ENCODE measurements at places on chromosomes 3 and 15.

DNA sequence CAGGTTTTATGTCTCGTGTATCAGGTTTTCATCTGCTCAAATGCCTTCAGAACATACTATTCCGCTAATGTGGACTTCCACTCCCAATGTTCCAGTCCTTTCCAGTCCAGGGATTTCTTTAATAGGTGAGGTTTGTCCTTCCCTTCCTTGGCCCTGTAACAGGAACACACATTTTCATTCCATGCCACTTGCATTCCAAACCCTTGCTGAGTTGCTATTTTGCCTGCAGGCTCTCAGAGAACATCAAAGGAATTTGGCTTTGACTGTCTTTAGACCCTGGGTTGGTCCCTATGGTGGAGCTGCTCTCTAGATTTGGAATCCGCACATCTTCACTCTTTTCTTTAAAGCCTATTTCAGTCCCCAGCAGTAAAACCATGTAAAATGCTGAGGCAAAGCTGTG lies 12.3 kb upstream of the ALCAM start:
- DNase-seq = no peak

- DNase-seq = no peak
Measured at GRCh38 chr3:68504201-68504600, 428.1 kb downstream of the TAFA4 start.

GRCh38 chr15:78453447-78453846 lies 15.4 kb downstream of the IREB2 start:
- DNase-seq = no peak

DNA sequence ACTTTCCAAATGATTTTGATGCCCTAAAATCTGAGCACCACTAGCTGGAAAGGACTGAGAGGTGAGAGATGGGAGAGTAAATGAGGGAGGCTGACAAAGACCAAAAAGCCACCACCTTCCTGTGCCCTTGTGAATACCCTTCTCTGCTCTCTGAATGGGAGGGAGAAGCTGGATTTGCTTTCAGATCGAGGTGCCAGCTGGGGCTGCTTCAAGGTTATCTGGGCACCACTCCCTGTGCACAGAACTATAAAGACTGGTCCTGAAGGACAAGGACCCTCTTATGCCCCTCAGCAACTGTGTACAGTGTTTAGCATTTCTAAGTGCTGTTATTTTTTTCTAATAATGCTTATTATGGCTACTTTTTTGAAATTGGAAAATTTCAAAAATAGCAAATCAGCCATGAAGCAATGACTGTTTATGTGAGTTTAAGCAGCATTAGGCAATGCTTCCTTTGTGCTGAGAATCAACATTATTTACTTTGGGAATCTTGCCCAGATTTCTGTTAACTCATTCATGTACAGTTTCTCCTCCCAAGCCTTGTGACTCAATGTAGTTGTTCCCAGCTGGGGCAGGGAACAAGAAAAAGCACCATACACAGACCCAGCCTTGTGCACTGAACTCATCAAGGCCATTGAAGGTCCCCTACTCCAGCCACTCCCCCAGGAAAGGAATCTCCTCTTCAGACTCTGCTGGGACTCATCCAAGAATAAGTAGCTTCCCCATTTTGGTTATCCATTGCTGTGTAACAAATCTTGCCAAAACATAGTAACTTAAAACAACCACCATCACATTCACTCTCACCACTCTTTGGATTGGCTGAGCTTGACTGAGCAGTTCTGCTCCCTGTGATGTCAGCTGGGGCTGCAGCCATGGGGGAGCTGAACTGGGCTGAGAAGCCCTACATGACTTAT lies 37.3 kb upstream of the CDV3 start:
- DNase-seq = no peak

DNA sequence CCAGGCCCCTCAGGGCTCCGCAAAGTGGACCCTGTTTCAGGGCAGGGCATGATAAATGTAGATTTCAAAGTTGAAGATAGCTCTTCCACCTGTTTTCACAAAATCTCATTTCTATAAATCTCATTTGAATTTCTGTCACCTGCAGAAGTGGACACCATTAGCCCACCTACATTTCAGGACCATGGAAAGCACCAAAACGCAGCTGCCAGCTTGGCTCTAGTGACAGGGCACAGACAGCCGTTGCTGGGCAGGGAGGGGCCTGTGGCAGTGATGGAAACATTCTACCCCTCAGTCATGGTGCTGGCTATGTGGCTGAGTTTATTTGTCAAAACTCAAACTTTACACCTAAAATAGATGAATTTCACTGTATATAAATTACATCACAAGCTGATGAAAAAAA lies 40.4 kb downstream of the PRR23E start:
- DNase-seq = no peak

GRCh38 chr3:81684751-81685395 lies 76.6 kb downstream of the GBE1 start:
- DNase-seq = no peak

- peak; percentile 59 for DNase-seq
Measured at GRCh38 chr3:149494022-149494758, 19.7 kb downstream of the TM4SF4 start.

DNA sequence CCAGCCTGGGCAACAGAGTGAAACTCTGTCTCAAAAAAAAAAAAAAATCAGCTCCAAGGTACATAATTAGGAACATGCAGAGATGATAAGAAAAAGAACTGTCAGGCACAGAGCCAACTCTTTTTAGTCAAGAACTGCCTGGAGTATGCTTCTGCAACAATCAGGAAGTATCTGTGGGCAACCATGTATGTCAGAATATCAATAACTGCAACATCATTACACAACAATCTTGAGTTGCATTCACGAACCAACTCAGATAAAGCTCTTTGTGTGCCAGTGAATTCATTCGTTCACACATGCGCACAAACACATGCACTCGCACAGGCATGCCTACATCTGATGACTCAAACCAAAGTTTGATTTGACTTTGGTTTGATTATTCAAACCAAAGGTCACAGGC lies 32.1 kb downstream of the EFHB start:
- DNase-seq = no peak

DNA sequence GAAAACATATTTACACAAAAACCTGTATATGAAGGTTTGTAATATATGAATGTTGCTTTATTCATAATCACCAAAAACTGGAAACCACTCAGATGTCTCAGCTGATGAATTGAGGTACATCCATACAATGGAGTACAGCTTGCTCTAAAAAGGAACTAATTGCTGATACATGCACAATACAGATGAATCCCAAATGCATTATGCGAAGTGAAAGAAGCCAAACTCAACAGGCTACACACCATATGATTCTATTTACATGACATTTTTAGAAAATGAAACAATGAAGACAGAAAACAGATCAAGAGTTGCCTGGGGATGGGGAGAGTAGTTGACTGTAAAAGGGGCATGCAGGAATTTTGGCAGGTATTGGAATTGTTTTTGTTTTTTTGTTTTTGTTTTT lies 95.5 kb downstream of the IQCH start:
- DNase-seq = no peak

- peak; percentile 72 for DNase-seq
Measured at GRCh38 chr3:141452045-141452444, 34.8 kb upstream of the RASA2 start.

DNA sequence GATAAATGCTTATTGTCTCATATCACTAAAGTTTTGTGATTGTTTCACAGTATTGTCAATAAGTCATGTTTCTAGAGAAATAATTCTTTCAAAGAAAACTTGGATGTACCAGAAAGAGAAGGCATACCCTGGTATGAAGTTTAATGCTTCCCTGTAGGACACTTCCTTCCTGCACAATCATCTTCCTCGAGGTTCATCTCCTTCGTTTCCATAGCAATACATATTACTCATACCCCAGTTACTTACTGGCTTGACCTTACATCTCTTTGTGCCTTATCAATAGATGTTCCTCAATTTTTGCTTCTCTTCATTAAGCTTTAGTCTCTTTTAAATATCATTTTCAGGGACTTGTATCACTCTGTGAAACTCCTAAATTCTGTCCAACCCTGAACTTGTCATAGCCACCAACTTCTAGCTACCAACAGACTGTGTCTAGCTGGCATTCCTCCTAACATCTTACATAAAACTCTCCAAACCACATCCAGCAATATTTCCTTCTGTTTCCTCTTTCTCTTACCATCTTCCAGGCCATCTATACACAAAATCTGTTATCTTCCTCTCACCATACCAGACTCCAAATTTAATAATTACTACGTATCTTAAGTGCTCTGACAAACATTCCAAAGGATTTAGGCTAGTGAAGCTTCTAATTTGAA lies 134.3 kb downstream of the GADL1 start:
- DNase-seq = no peak

GRCh38 chr15:74215958-74216357 lies 13.4 kb upstream of the STRA6 start:
- DNase-seq = no peak

GRCh38 chr3:85570819-85571218 lies 612.0 kb downstream of the CADM2 start:
- no peak for DNase-seq

DNA sequence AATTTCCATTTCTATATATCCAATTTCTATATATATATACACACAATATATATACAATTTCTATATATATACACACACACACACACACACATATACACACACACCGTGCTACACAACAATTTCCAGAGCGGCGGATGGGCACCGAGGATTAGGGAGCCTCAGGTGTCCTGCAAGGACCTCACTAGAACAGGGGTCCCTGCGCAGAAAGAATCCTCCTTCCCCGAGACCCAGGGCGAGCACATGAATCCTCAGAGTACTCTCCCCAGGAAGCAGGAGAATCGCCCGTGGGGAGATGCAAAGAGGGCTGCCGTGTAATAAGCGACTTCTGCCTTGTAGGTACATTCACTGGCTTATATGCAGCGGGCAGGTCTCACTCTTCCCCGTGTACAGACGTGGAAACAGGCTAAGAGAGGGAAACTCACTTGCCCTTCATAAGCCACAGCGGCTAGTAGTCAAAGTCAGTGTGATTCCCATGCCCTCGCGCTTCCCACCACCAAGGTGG lies 467 bp downstream of the PIF1 start:
- no peak for DNase-seq

DNA sequence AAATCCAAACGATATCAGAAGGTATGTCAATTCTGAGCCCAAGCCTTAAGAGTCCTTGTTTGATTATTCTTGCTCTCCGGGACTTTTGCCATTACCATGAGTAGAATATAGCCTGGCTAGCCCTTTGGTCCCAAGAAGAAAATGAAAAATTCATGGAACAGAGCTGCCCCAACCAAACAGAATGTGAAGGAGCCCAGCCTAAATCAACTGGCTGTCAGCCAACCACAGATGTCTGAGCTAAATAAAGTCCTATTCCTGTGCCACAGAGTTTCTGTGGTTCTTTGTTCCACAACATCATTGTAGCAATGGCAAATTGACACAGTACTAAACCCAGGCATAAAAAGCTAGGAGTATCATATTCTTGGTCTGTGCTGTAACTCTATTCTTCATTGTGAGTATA lies 185.2 kb downstream of the CPNE4 start:
- DNase-seq = no peak

DNA sequence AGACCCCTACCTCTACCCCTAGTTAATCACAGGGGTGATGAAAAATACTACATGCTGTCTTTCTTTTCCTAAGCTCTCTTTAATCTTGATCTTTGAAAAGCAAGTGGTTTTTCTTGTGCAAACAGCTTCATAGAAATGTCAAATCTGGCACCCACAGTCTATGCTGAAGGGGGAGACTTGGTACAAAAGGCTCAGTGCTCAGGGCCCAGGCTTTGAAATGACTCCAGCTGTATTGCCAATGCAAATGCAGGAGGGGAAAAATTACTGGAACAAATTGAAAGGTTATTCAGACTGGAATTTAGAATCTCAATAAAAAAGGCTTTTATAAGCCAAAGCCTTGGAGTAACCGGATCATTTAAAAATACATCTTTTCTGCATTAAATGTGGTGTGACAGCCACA lies 223.9 kb downstream of the LRTM1 start:
- no peak for DNase-seq

DNA sequence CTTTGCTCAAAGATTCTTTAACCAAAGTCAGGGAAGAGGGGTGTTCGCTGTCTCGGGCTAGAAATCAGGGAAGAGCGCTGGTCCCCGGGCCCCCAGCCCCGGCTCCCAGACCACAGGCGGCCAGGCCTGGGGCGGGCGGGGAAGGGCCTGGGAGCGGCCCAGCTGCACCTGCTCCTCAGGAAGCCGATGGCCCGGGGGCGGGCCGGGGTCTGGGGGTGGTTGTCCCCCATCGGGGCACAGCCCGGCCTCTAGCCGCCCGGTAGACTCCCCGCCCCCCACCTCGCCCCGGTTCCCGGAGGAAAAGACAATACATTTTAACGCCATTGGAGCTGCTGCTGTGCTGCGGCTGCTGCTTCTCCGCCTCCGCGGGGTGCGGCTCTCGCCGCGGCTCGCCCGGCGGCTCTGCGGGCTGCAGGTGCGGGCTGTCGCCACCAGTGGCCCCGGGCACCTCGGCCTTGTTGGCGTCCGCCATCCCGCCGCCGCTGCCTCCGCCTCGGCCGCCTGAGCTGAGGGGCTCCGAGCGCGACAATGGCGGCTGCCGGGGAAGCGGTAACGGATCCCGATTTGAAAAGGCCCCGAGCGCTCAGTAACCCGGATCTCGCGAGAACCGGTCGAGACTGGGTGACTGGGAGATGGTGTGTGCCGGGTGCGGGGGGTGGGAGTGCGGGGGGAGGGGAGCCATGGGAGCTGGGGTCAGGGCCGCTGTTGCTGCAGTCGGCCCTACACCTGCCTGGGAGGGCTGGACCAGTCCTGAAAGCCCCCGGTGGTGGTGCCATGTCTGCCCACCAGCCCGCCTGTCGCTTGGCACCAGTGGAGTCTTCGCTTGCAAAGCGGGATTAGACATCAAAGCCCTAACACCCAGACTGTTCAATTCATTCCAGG lies at the start of gene MYEF2:
MYEF2 (minus strand) TSS at position 530 of the 882 bp plus-strand sequence; CDS start at position 472, 58 bp downstream.
- DNase-seq = peak; percentile 85

DNA sequence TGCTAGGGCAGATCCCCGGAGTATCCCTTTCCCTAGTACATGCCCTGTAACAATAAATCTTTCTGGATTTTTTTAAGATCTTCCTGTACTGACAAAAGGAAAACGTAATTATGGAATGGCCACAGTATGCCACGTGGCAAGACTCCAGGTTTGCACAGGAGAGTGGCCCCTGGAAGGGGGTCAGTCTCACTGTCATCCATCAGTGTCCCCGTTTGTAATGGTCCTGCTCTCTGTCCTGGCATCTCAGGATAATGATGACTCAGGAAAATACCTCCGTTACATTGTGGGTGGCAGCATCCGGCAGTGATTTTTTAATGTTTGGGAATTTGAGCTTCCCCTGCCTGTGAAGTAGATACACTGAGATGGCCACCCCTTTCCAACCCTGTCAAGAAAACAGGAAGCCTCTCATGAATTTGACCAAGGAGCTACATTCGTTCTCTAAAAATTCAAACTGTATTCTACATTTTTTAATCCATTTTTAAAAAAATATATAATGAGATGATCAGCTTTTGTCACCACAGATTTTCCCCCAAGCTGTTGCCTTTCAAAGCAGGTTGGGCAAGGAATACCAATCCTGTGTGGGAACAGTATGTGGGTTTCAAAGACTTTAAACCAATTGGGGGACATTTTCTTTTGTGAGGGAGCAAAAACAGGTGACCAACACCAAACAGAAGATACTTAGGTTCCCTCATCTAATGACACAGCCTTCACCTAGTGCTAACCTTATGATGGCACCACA lies 110.4 kb downstream of the C3orf70 start:
- DNase-seq = no peak

- no peak for DNase-seq
Measured at GRCh38 chr15:76575274-76575673, 238.7 kb downstream of the ISL2 start.

GRCh38 chr3:189789432-189789831 lies 158.2 kb downstream of the TP63 start:
- no peak for DNase-seq
